Stimulated activated CD4-positive, alpha-beta T cell treated with anti-CD3 and anti-CD28 coated beads, Interleukin-1b, Interleukin-23, amount 100 ng/mL, for 4 hours (primary cell): ENCODE measurements at places on chromosomes 16 and 17.

GRCh38 chr17:44359458-44360143 is 4.1 kb downstream of the FAM171A2 start:
- DNase-seq: no peak

- DNase-seq: no peak
Observed at GRCh38 chr17:35171834-35172233, 22.4 kb downstream of the SLC35G3 start.

DNA sequence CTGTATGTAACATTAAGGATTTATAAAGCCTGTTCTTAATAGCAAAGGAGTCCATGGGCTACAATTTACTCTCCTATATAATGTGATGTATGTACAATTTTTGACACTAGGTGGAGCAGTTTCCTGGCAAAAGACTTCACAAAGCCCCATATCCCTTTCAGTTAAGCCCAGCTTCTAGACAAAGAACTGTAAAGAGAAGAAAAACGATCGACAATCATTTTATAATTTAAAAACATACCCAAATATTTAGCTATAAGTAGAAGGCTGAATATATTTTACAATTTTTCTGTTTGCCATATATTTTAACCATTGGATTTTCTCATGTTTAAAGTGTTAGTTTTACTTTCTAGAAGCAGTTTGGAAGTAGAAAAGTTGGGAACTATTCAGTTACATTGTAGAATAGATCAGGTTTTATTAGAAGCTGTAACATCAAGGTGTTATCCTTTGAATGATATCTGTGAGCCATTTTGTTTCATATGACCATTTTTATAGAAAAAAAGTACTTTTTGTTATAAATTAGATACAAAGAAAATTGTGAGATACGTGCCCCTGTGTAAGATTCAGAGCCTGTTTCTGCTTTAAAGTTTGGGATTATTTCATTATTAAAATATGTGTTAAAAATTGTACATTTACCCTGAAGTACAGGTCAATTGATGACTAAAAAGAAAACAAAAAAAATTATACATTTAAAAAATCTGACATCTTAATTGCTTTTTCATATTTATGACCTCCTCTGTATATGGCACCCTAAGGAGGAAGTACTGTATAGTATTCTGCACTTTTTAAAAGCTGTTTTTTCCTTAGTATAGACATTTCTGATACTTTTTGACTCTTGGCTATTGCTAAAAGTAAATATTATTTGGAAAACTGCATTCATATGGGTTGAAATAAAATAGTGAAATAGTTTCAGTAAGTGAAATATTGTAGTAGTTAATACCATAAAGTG is 46.3 kb downstream of the VMP1 start:
- DNase-seq: no peak

- peak; percentile 69 for DNase-seq
Observed at GRCh38 chr16:58487566-58488351, 12.2 kb upstream of the NDRG4 start.

DNA sequence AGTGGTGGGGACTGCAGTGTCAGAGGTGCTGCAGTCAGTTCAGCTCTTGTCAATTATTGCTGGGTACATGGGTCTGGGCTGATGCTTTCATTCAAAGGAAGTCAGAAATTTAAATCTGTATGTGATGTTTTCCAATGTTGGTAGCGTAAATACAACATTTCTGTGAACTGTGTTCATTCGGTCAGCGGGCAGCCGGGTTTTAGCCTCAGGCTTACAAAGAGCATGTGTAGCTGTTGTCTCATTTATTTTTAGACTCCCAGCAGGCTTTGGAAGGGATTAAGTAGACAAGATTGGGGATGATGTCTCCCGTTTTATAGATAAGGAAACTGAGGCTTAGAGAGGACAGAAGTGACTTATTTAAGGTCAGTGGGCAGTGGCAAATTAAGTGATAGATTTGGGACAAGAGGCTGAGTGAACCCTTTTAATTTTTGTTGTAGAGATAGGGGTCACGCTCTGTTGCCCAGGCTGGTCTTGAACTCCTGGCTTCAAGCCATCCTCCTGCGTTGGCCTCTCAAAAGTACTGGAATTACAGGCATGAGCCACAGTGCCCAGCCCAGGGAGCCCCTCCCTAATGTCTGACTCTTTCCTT is 8.1 kb downstream of the AQP8 start:
- no peak for DNase-seq

DNA sequence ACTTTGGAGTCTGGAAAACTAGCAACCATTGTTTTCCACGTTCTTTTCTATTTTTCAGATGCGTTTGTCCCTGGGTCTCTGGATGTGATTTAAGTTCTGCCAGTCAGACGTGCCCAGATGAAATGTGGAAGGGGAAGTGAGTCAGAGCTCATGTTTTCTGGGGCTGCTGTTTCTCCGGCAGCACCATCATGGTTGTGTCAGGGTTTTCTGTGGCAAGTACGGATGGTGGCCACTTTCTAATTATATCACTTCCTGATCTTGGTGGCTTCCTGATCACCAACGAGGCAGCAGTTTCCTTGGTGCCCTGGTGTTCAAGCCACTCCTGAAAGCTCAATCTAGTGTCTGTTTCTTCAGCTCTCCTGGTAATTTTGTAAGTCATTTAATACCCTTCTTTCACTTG is 31.4 kb upstream of the PMFBP1 start:
- DNase-seq: no peak

GRCh38 chr16:84603140-84603816 is 14.6 kb downstream of the COTL1 start:
- no peak for DNase-seq
